ENCODE measurements at places on chromosomes 16 and 17.

- no peak for DNase-seq
These were observed 287.3 kb upstream of the FOXF1 start for GRCh38 chr16:86222965-86223551.

GRCh38 chr17:2188971-2189630, 114.5 kb downstream of the SMG6 start:
- no peak for DNase-seq

DNA sequence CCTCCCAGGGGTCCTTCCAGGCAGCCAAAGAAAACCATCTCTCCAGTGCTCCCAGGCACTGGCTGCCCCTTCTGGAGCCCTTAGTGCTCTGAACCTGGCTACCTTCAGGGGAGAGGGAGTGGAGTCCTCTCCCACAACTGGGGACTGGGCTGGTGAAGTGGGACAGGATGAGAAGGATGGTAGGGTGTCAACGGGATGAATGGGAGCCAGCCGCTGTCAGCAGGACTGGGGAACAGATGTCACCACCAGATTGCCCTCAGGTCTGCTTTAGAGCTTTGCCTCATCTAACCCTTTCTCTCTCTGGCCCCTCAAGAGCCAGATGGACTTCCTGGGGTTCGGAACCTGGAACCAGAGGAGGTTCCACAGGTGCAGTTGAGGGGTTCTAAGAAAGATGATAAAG, 488 bp upstream of the SEBOX start:
- DNase-seq: no peak

DNA sequence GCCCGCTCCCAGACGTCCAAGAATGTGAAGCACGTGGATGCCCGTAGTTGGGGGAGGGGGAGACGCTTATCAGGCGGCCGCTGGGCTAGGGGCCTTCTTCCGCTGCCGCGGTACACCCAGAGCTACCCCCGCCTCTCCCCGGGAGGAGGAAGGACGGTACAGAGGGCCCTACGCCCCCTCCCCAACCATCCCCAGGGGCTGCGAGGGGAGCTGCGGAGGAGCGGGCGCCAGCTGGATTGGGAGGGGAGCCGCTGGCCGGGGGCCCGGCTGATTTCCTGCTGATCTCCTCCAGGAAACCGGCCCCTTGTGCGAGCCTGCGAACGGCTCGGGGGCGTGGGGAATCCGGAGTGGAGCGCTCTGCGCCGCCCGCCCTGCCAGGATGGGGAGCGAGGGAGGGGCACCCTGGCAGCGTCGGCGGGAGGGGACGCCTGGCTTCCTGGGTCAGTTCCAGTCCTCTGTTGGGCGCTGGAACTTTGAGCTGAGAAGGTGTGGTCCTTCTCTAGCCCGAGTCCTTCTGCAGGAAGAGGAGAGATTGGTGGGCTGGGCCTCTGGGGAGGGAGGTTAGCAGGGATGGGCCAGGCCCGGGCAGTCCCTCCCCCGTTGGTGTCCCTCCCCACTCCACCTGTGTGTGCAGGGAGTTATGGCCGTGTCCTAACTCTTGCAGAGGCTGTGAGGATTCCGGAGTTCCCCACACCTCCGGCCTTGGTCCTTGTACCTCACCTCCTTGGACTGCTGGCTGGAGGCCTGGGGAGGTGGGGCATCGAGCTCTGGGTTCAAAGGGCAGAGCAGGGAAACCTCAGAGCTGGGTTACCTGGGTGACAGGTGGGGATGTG, 19.2 kb downstream of the GJD3 start:
- no peak for DNase-seq

- DNase-seq: no peak
These were observed 9.3 kb downstream of the GAS2L2 start for GRCh38 chr17:35743626-35744328.

DNA sequence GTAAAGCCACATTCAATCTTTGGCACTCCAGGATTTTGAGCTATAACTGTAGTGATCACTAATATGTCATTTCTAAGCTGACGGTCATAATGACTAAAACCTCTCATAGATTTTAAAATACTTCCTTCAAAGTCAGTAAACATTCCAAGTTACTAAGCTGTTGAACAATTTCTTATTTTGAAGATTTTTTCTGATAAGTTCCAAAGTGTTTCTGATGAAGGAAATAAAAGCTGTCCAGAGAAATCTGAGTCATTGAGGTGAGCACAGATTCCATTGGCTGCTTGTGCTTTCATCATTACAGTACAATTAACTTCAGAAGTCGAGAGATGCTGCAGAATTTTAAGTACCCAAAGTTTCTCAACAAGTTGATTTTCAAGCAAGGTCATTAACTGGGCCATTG, 23.9 kb downstream of the NLRC5 start:
- no peak for DNase-seq

DNA sequence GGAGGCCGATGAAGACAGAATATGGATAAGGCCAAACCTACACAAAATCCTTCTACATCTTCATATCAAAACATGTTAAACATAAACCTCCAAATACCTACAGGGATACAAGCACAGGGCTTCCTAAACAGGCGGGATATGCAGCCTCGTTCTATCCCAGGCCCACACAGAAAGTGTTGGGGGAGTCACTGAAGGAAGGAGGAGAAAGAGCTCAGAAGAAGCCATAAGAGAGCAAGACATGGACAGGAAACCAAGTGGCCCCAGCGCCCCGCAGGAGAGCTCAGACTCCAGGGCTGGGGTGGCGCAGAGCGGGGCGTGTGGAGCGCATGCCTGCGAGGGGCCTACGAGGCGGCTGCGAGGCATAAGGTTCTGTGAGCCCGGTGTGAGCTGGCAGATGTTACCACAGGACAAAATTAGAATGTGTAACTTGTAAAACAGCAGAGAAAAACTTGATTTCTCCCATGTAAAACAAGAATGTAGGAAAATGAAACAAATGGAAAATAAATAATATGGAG, 11.0 kb upstream of the FASN start:
- no peak for DNase-seq

GRCh38 chr17:38591759-38592241, 14.0 kb downstream of the SRCIN1 start:
- DNase-seq: no peak

GRCh38 chr17:4854111-4854681, 21.1 kb downstream of the MINK1 start:
- no peak for DNase-seq

- DNase-seq: no peak
These were observed 130.9 kb downstream of the PARN start for GRCh38 chr16:14499110-14499509.

GRCh38 chr16:8204096-8204495, 386.2 kb downstream of the TMEM114 start:
- DNase-seq: no peak

DNA sequence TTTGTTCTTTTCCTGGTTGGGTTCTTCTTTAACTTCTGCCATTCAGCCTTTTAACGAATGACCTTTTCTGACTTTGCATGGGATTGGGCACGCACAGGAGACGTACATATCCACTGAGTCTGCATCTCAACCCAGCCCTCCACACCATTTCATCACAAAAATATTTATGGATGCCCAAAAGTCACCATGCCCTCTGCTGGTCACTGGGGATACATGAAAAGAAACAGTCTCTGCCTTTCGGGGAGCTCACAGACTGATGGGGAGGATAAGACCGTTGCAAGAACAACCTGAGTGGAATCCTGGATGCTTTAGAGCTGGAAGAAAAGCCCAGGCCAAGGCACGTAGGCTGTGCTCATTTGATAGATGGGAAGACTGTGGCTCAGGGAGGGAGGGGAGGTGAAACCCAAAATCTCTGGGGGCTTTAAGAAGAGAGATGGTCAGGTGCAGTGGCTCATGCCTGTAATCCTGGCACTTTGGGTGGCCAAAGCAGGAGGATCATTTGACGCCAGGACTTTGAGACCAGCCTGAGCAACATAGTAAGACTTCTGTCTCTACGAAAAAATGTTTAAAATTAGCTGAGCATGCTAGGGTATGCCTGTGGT, 7.9 kb upstream of the MT2A start:
- DNase-seq: no peak

Data from activated CD8-positive, alpha-beta memory T cell treated with anti-CD3 and anti-CD28 coated beads for 1 hour (primary cell).